RWPE2 (cell line): ENCODE measurements at places on chromosomes 7 and 10.

GRCh38 chr7:75872073-75872782 is 6.6 kb upstream of the RHBDD2 start:
- no peak for DNase-seq

DNA sequence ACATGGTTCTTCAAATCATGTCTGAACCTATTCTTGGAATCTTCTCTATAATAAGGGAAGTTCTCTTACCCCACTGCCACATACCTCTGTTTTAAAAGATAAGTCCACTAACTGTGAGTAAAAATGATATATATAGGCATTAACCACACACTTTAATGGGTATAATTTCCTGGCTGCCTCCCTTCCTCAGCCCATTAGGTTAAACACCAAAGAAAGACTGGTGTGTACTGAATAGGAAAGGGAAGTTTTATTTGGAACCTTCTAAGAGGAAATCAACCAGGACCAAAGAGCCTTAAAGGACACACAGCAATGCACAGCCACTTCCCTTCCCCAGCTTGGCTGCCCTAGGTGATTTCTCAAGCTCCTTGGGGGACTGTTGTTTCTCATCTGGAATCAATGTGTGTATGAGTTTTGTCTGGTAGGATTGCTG is 5.0 kb upstream of the WBP1L start:
- DNase-seq: no peak

GRCh38 chr7:138138244-138138643 is 62.0 kb downstream of the AKR1D1 start:
- DNase-seq: no peak

DNA sequence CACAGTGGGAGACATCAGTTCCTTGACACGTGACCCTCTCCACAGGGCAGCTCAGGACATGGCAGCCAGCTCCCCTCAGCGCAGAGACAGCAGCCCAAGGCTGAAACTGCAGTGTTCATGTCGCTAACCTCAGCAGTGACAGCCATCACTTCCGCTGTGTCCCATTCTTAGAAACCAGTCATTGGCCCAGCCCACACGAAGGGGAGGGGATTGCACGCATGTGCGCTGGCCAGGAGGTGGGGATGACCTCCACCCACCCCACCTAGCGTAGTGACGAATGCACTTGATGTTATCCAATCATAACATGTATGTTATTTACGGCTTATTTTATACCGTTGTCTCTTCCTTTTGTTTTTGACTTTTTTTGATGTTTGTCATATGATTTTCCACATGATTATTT is 36.9 kb upstream of the EGFR start:
- no peak for DNase-seq

DNA sequence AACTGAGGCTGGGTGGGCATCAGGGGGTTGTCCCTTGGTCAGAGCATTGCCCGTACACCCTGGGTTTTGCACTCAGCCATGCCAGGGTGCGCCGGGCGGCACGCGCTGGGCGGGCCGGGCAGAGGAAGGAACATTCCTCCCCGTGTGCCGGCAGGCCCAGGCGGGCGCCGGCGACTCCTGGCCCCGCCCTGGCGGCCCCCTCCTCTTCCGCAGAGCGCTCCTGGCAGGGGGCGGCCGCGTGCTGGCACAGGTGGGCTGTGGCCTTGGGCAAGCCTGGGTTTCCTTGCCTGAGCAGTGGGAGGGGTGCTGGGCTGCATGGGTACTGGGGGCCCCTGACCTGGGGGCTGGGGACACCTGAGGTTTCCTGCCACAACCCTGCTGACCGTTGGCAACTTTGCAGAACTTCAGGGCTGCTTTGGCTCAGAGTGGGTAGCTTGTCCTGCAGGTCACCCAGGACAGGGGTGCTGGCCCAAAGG is 3.9 kb downstream of the LFNG start:
- no peak for DNase-seq

DNA sequence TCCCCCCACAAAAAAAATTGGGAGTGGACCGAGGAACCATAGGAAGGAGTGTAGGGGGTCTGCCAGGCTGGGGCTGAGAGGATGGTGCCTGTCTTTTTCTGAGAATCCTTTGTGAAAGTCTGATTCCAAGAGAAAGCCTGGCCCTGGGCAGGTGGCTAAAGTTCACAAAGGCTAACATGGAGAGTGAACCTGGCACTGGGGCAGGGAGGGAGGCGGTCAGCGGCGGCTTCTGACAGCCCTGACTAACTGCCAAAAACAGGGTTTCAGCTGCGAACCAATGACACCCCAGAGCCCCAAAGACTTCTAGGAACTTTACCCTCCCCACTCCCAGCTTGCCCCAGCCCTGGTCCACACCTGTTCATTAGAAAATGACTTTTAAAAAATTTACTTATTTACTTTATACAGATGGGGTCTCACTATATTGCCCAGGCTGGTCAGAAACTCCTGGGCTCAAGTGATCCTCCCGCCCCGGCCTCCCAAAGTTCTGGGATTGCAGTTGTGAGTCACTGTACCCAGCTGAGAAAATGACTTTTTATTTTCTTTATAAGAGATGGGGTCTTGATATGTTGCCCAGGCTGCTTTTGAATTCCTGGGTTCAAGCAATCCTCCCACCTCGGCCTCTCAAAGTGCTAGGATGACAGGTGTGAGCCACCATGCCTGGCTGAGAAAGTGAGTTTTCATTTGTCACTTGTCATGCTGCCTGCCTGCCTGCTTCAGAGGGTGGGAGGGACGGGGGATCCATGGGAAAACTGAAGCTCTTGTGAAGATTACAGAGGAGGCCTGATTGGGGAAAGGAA is 61.0 kb upstream of the DUSP5 start:
- no peak for DNase-seq

- DNase-seq: no peak
Measured at GRCh38 chr10:124671486-124672075, 72.6 kb downstream of the FAM53B start.

- DNase-seq: no peak
Measured at GRCh38 chr10:24616536-24616935, 107.2 kb downstream of the ARHGAP21 start.

- DNase-seq: no peak
Measured at GRCh38 chr10:128527711-128528110, 401.5 kb upstream of the MKI67 start.

- DNase-seq: peak; percentile 20
Measured at GRCh38 chr7:159068893-159069448, 75.7 kb downstream of the VIPR2 start.

DNA sequence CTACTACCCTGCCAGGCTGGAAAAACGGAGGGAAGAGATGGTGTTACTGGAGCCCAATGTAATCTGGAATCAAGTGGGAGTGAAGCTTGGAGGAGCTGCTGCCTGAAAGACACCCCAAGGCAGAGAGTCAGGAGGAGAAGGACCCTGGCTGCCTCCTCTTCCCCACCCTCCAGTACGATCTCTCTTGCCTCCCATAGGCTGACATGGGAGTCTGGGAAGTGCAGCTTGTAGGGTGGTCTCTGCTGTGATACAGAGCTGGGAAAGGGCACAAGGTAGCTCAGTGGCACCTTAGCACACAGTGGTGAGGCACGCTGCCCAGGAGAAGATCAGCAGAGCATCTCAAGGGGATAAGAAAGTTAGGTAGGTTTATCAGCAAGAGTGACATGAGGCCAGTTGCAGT is 35.9 kb downstream of the EMX2 start:
- DNase-seq: no peak

DNA sequence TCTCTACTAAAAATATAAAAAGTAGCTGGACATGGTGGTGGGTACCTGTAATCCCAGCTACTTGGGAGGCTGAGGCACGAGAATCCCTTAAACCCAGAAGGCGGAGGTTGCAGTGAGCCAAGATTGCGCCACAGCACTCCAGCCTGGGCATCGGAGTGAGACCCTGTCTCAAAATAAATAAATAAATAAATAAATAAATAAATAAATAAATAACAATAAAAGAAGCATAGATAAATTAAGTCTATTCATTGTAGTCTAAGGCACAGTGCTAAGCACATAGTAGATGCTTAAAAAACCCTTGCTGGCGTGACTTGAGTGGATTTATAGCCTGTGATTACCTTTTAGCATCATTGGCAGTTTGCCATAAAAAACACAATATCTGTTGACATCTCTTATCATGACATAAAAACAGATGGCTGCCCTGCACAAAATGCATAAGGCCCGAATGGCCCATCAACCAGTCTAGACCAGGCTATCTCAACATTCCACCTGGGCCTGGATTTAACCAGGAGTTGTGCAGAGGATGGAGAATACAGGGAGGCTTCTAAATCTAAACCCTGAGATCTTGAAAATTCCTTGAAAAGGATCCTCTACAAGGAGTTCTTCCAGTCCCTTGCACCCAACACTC is 94.9 kb downstream of the PRLHR start:
- no peak for DNase-seq

- no peak for DNase-seq
Measured at GRCh38 chr7:137342828-137343261, 688 bp downstream of the PTN start.

DNA sequence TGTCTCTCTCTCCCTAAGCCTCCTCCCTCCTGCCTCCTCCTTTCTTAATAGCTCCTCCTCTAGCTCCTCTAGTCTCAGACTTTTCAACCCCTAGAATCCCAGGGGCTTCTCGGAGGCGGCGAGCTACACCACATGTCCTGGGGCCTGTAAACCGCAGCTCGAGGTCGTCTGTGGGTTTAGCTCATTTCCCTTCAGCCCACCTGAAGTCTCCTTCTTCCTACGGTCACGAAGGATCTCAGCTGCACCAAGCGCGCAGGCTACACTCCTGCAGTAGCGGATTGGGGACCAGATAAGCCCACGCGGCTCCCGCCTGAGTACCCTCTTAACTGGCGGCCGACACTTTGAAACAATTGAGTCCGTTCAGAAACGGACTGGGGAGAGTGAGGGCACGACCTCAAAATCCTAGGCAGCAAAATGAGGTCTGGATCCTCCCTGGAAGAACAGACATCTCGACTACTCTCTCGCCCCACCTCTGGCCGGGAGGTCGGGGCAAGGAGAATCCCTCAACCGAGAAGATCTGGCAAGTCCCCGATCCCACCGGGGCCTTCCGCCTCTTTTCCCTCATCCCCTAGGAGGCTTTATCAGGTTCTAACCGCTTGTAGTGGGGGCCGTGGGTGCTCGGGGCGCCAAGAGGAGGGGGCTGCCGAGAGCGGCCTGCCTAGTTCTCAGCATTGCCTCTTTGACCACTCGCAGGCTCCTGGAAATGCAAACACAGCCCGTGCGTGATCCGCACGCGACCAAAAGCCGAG is 1.3 kb upstream of the SORCS3 start:
- DNase-seq: no peak

GRCh38 chr7:55129541-55130394 is 111.0 kb downstream of the EGFR start:
- DNase-seq: no peak

- DNase-seq: peak; percentile 23
Measured at GRCh38 chr7:157703534-157704195, 366.9 kb downstream of the DNAJB6 start.

- DNase-seq: no peak
Measured at GRCh38 chr10:82394122-82394521, 519.1 kb downstream of the NRG3 start.

GRCh38 chr10:13765641-13766341 is 179.0 kb downstream of the PRPF18 start:
- no peak for DNase-seq

- DNase-seq: no peak
Measured at GRCh38 chr7:112400141-112400540, 50.1 kb upstream of the IFRD1 start.

- DNase-seq: no peak
Measured at GRCh38 chr10:114340816-114341215, 63.5 kb downstream of the AFAP1L2 start.

- DNase-seq: no peak
Measured at GRCh38 chr10:104880624-104881398, 239.7 kb downstream of the SORCS3 start.

- DNase-seq: no peak
Measured at GRCh38 chr7:72222136-72222535, 190.0 kb downstream of the CALN1 start.

GRCh38 chr10:70536196-70536861 is 57.8 kb downstream of the PALD1 start:
- DNase-seq: no peak

GRCh38 chr10:78162853-78163252 is 129.2 kb downstream of the RPS24 start:
- no peak for DNase-seq

DNA sequence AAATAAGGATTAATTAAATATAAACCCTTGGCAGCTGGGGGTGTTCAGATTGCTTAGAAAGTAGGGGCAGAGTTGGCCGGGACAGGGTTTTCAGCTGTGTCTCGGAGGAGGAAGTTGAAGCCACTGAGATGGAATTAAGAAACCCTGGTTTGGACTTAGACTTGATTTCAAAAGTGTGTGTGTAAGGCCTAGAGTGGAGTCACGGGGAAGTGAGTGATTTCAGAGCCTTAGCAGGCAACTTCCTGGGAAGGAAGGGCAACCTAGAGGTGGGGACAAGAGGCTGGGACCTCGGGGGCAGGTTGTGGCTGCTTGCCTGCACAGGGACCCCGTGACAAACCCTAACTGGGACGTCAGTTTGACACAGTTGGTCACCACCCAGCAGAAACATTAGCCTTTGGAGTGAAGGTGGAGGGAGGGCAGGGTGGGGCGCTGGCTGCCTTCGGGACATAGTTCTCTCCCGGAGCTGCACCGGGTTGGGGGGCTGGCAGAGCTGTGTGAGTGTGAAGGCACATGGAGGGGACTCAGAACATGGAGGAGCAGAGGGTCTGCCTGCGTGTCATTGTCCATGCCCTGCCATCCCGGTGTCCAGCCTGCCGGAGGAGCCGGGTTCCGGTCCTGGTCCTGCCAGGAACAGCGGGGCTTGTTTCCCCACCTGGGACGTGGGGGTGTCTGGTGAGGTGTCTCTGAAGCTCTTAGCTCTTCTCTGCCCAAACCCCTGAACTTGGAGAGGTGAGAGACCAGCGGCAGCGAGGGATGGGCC is 1.8 kb downstream of the BRI3 start:
- DNase-seq: no peak

- DNase-seq: no peak
Measured at GRCh38 chr10:16964576-16965343, 147.5 kb upstream of the RSU1 start.

GRCh38 chr7:140609646-140610045 is 31.0 kb downstream of the DENND2A start:
- DNase-seq: no peak

GRCh38 chr7:4712281-4713182 is 30.4 kb downstream of the FOXK1 start:
- no peak for DNase-seq

DNA sequence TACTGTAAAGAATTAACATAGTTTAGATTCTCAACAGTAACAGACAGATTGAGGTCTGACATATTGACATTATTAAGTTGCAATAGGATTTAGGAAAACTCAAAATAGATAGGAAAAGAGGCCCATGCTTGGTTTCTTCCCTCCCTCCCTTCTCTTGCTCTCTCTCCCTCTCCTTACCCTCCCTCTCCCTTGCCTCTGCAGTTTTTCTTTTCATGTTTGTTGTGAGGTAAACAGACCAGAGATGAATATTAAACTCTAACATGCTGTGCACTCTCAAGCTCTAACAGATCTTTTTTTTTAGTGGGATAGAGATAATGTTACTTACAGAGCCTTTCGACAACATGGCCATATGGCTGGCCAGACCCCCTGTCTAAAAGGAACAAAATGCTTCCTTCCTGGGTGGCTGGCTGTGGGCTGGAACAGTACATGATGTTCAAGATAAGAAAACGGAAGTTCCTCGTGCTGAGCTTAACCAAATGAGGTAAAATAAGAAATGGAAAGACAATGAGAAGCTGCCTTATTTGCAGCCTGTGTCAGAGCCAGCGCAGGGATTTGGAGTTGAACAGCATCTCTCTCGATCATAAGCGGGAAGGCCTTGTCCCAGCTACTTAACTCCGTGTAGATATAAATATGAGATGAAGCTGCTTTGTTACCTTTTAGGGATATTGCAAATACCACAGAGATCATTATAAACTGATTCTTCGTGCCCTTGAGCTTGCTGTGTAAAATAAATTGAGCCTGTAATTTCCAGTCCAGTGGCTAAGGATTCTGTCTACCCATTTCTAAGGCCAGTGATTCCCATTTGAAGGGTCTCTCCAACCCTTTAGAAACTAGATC is 391.9 kb upstream of the NPVF start:
- DNase-seq: no peak
